Endothelial cell of umbilical vein (primary cell): ENCODE measurements at places on chromosomes 6 and 20. TPM values are rescaled to one million over a fixed set of nuclear protein-coding genes. Genes with fewer than 3 reads are reported as not detected.

Gene SLC17A3
- polyA plus RNA-seq, result not detected in 2 replicates

- DNase-seq, result no peak
Measured at GRCh38 chr20:48770700-48771442, 56.9 kb downstream of the PREX1 start.

GRCh38 chr6:39453241-39453640 is 130.7 kb upstream of the KCNK16 start:
- DNase-seq, result no peak

DNA sequence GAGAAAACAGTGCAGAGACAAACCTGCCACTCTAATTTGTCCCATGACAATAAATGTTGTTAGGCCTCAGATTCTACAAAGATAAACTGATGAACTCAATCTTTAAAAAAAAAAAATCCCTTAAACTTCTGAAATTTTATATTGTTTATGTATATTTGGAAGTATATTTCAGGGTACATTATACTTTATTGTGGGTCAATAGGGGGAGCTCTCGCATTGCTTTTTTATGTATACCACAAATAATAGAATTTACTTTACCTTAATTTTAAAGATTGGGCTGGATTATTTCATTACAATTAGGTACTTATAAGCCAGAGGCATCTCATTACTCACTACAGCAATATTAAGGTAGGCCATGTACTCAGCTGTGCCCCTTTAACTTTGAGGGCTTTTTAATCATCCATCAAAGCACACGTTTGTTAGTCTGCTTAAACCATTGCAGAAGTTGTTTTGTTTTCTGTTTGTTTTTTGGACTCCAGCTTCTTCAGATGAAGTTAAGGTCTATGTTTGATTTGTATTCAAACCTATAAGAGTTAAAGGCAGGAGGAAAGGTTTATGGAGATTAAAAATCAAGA is 56.3 kb upstream of the EYA4 start:
- DNase-seq, result peak; percentile 32

Gene BHLHE23
- polyA plus RNA-seq, result not detected in 2 replicates

DNA sequence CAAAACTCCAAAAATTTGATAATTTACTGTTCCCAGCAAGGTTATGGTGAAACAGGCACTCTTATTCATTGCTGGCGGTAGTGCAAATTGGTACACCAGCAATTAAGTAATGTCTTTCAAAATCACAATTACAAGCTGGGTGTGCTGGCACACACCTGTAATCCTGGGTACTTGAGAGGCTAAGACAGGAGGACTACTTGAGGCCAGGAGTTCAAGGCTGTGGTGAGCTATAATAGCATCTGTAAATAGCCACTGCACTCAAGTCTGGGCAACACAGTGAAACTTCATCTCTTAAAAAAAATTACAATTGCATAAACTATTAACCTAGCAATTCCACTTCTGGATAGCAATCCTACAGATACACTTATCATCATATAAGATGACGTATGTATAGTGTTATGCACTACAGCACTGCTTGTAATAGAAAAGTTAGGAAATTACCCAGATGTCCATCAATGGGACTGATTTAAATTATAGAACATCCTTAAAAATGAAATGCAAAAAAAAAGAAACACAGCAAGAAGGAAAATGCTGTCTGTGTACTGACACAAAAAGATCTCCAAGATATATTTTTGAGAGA is 31.4 kb downstream of the NCOA6 start:
- no peak for DNase-seq
